Endothelial cell (in vitro differentiated cells): ENCODE measurements at places on chromosomes 13 and 19. TPM values are rescaled to one million over a fixed set of nuclear protein-coding genes. Genes with fewer than 3 reads are reported as not detected.

The ZNF845 gene
- total RNA-seq = 8.6 TPM

DNA sequence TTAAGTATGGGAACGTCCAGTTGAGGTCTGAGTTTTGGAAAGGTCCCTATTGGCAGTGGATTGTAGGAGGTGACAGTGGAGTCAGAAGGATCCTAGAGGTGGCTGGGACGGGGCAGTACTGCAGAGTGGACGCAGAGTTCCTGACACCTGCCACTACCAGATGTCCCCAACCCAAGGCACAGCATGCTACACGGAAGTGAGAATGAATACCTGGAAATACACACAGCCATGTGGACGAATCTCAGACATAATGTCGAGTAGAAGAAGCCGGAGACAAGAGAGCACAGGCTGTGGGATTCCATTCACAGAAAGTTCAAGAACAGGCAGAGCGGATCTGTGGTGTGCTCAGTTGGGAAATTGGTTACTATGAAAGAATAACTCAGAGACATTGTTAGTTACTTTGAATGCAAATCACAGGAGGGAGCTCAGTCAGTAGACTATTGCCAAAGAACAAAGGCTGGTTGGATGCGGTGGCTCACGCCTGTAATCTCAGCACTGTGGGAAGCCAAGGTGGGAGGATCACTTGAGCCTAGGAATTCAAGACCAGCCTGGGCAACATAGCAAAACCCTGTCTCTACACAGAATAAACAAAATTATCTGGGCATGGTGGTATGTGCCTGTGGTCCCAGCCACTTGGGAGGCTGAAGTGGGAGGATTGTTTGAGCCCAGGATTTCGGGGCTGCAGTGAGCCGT, 37.4 kb downstream of the RYR1 start:
- H3K4me3 ChIP-seq = no peak overlapping the region
- no peak for DNase-seq
- H3K27ac ChIP-seq = no peak overlapping the region
- no peaks in the 10 kb centered on the region for H3K36me3 ChIP-seq

The CACNA1A gene
- 9.0 TPM for total RNA-seq

DNA sequence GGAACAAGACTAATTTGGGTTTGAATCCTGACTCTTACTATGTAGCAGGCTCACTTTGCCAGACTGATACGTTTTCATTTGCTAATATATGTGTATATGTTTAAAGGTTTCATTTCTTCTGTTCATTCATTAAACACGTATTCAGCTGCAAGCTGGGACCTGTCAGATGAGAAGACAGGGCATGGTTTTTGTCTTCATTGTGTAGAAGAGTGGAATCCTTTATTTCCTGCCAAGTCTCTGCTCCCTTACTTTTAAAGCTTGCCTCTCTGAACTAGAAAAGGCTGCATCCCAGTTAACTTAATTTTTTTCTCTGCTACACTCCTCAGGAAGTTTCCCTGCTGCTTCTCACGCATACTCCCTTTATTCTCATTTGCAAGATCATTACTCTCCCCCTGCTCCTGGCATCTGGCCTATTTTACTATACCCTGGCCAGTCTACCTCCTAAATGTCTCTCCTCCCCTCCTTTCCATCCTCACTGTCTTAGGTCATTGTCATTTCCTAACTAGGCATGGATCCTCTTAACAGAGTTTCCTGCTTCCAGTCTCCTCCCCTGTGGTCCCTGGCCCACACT, 141.0 kb upstream of the TMTC4 start:
- no peak for DNase-seq
- no peaks in the 10 kb centered on the region for H3K27me3 ChIP-seq
- no peak overlapping the region for H3K4me3 ChIP-seq
- H3K36me3 ChIP-seq = peaks cover 7% of the 10 kb centered on the region

The OR7G3 gene
- not detected for total RNA-seq

The CRX gene
- not detected for total RNA-seq

The CLDN10 gene
- 1.6 TPM for total RNA-seq

GRCh38 chr13:53241891-53242348, 213.3 kb downstream of the OLFM4 start:
- no peaks in the 10 kb centered on the region for H3K4me1 ChIP-seq
- no peak overlapping the region for H3K4me3 ChIP-seq
- no peak for DNase-seq
- H3K27me3 ChIP-seq = peaks cover 1% of the 10 kb centered on the region
- no peaks in the 10 kb centered on the region for H3K36me3 ChIP-seq

GRCh38 chr13:25899464-25899863, 152.4 kb downstream of the SHISA2 start:
- peaks cover 11% of the 10 kb centered on the region for H3K4me1 ChIP-seq
- DNase-seq = no peak
- H3K36me3 ChIP-seq = peaks cover 20% of the 10 kb centered on the region
- H3K4me3 ChIP-seq = peak overlapping the region; percentile 65
- peaks cover 11% of the 10 kb centered on the region for H3K27me3 ChIP-seq

The INSL3 gene
- 0.36 TPM for total RNA-seq

The SIGLEC10 gene
- total RNA-seq = not detected

DNA sequence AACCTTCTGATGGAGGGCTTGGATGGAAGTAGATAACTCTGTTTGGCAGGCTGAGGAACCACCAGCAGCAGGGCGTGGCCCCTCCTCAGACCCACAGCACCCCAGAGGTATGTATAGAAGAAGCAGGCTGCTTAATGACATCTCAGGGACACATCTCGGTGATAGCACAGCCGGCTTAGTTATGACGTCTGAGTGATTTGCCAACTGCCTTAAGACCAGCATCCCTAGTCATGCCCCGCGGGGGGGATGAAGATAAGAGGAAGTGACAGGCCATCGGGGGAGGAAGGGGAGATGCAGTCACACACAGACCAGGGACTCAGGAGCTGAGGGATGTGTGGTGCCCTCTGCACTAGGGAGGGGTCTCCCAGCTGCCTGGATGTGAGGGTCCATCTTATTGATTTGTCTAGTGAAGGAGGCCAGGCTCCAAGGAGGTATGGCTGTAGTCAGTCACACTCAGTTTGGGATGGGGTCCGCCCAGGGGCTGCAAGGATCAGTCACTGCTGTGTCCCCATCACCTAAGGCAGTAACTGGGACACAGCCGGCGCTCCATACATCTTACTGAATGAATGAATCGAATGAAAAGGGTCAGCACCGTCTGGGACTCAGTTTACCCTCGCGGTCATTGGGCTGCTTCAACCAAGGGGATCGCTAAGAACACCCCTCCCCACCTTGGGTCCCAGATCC, 19.2 kb upstream of the ERCC1 start:
- H3K27ac ChIP-seq = peak overlapping the region; percentile 99
- H3K36me3 ChIP-seq = peaks cover 9% of the 10 kb centered on the region
- peak overlapping the region; percentile 71 for H3K4me3 ChIP-seq
- DNase-seq = peak; percentile 21

The DLL3 gene
- 42.7 TPM for total RNA-seq

The NOTCH3 gene
- total RNA-seq = 96.8 TPM

GRCh38 chr19:28257396-28257795, 955.6 kb downstream of the UQCRFS1 start:
- H3K4me3 ChIP-seq = no peak overlapping the region
- no peaks in the 10 kb centered on the region for H3K4me1 ChIP-seq
- H3K36me3 ChIP-seq = no peaks in the 10 kb centered on the region
- no peak overlapping the region for H3K27ac ChIP-seq
- H3K27me3 ChIP-seq = peaks cover 4% of the 10 kb centered on the region

DNA sequence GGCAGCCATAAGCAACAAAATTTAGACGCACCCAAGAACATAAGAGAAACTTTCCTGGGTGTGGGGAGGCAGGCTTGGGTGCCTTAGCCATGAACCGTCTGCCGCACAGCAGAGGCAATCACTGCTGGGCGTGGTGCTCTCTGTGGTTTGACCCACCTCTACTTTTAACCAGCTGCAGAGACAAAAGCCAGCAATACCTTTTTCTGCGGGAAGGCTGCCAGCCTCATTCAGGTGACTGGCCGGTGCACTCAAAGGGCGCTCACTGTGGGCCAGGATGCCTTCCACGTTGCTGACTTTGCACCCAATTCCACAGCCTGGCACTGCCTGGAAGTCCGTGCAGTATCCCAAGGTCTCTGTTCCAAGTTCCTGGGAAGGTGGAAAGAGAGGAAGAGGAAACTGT, 69.1 kb downstream of the ATP7B start:
- H3K4me3 ChIP-seq = no peak overlapping the region
- peaks cover 26% of the 10 kb centered on the region for H3K36me3 ChIP-seq
- H3K27me3 ChIP-seq = peaks cover 5% of the 10 kb centered on the region
- no peak for DNase-seq

DNA sequence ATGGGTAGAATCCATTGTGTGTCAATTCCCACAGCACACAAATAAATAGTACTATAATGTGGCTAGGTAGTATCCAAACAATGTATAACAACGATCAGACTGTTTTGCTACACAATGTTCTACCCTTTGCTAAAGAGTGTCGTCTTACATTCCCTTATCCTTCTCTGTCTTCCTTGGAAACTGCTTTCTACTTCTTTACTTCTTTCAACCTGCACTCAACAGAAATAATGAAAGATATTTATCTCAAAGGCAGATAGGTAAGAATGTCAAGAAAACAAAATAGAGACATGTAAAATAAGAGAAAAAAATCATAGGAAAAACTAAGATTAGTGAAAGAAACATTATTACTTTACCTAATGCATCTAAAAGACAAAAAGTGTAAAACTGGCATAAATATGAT, 814.7 kb downstream of the PCDH9 start:
- no peaks in the 10 kb centered on the region for H3K36me3 ChIP-seq
- H3K4me3 ChIP-seq = no peak overlapping the region
- H3K27ac ChIP-seq = no peak overlapping the region
- H3K4me1 ChIP-seq = no peaks in the 10 kb centered on the region
- DNase-seq = no peak

DNA sequence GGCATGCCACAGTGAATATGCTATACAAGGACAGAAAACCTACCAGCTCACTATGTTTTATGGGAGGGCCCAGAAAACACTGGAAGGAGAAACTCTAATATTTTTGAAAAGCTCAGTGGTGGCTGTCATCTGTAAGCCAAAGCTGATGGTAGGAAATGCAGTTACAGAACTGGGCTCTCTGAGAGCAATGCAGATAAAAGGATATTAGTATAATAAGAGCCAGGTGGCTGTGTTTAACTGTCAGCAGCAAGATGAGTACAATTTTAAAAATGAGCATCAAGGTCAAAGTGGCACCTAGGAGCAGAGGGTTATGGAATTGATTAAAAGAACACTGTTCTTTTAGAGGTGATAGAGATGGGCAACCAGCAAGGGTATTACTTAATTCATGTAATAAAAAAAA, 345.0 kb downstream of the NDFIP2 start:
- no peaks in the 10 kb centered on the region for H3K36me3 ChIP-seq
- H3K4me3 ChIP-seq = no peak overlapping the region
- no peaks in the 10 kb centered on the region for H3K4me1 ChIP-seq
- H3K27me3 ChIP-seq = no peaks in the 10 kb centered on the region
- no peak overlapping the region for H3K27ac ChIP-seq

DNA sequence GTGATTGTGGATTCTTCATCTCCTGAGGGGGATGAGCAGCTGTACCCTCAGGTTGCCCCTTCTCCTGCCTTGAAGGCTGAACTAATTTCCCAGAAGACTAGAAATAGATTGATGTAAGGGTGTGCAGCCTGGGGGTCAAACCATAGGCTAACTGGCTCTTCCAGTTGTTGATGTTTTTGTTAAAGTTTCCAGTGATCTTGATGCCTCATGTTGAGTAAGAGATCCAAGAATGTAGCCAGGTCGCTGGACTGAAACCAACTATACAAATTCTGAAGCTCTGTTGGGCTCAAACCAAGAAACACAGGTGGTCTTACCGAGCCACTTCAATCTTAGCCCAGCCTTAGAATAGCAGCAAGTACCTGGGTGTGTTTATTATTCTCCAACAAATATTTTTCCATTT, 391.8 kb downstream of the KLF5 start:
- H3K36me3 ChIP-seq = peaks cover 3% of the 10 kb centered on the region
- H3K4me3 ChIP-seq = no peak overlapping the region
- no peaks in the 10 kb centered on the region for H3K27me3 ChIP-seq
- no peak overlapping the region for H3K27ac ChIP-seq
- no peak for DNase-seq

DNA sequence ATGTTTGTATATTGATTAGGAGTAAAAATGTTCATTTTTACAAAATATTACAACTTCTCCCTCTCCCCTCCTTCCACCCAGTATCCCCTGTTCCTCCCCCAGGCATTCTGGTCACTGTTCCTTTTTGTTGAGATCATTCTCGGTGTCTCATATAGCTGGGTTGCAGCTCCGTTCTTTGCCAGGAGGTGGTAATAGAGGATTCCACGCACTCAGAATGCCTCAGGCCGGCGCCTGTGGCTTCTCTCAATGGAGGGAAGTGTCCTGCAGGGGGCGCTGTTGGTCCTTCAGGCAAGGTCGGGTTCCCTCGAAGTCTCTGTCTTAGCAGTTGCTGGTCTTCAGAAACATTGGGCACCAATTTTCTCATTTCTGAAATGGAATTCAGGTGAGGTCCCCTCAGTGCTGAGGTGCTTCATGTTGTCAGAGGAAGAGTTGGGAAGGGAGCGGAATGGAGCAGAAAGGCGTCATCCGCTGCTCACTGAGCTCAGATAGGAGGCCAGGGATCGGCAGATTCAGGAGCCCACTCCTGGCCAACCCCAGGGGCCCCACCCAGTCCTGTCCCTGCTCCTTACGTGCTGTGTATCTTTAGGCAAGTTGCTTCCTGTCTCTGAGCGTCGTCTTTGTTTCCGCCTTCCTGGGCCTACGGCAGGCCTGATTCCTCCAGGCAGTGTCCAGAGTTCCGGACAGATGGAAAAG, 10.3 kb upstream of the GARIN5A start:
- H3K4me3 ChIP-seq = no peak overlapping the region
- H3K36me3 ChIP-seq = peaks cover 35% of the 10 kb centered on the region
- peaks cover 21% of the 10 kb centered on the region for H3K27me3 ChIP-seq
- no peaks in the 10 kb centered on the region for H3K4me1 ChIP-seq
- H3K27ac ChIP-seq = no peak overlapping the region
- no peak for DNase-seq

- no peak for DNase-seq
- H3K27ac ChIP-seq = no peak overlapping the region
- peaks cover 4% of the 10 kb centered on the region for H3K4me1 ChIP-seq
- H3K27me3 ChIP-seq = no peaks in the 10 kb centered on the region
Observed at GRCh38 chr13:67227131-67227983, 2.8 kb downstream of the PCDH9 start.

The FAAP24 gene
- 2.8 TPM for total RNA-seq

GRCh38 chr13:28716511-28716910, 2.3 kb downstream of the SLC46A3 start:
- peaks cover 24% of the 10 kb centered on the region for H3K4me1 ChIP-seq
- no peak overlapping the region for H3K4me3 ChIP-seq
- H3K27ac ChIP-seq = no peak overlapping the region
- DNase-seq = no peak
- no peaks in the 10 kb centered on the region for H3K36me3 ChIP-seq
- H3K27me3 ChIP-seq = peaks cover 4% of the 10 kb centered on the region

DNA sequence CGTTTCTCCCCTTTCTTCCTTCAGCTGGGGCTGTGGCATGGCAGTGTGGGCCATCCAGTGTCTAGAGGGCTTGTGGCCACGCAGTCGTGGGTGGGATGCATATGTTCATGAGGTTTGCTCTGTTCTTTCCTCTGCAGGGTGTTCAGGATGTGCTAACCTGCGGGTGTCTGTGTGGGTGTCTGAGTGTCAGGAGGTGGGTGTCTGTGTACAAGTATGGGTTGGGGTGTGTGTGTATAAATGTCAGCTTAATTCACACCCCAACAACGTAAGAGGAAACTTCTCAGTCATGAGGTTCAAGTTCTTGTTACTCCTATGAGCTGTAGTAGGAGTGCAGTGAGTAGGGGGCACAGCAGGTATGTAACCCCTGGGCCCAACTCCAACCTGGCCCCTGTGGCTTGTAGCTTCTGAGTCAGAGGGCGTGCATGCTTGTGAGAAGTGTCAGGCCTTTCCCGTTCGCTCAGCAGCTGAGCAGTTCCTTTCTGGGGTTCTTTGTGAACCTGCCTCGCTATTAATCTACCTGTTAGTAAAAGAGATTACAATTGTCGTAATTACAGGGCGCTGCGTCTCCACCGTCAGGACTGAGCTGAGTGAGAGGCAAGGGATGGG, 49.1 kb downstream of the NFIX start:
- H3K27me3 ChIP-seq = peaks cover 13% of the 10 kb centered on the region
- no peak for DNase-seq
- no peak overlapping the region for H3K4me3 ChIP-seq
- H3K4me1 ChIP-seq = peaks cover 16% of the 10 kb centered on the region
